ENCODE measurements at places on chromosomes 11 and 22.

- no peak for DNase-seq
These were observed 41.9 kb downstream of the ANO5 start for GRCh38 chr11:22234743-22235142.

GRCh38 chr22:36391638-36392037 lies 3.9 kb upstream of the MYH9 start:
- no peak for DNase-seq

GRCh38 chr11:9601037-9601875 lies 27.8 kb downstream of the WEE1 start:
- peak; percentile 73 for DNase-seq

GRCh38 chr11:67640021-67640757 lies 626 bp upstream of the TBX10 start:
- DNase-seq = peak; percentile 83

GRCh38 chr22:19055801-19056200 lies 66.4 kb downstream of the DGCR2 start:
- no peak for DNase-seq

DNA sequence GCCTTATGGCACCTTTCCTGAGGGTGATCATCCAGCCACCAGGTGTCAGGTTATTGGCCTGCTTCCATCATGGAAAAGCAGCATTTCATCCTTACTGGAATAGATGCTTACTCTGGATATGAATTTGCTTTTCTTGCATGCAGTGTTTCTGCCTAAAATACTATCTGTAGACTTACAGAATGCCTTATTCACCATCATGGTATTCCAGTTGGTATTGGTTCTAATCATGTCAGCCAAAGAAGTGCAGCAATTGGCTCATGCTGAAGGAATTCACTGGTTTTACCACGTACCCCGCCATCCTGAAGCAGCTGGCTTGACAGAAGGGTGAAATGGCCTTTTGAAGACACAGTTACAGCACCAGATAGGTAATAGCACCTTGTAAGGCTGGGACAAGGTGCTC lies 194.2 kb downstream of the AASDHPPT start:
- DNase-seq = no peak

DNA sequence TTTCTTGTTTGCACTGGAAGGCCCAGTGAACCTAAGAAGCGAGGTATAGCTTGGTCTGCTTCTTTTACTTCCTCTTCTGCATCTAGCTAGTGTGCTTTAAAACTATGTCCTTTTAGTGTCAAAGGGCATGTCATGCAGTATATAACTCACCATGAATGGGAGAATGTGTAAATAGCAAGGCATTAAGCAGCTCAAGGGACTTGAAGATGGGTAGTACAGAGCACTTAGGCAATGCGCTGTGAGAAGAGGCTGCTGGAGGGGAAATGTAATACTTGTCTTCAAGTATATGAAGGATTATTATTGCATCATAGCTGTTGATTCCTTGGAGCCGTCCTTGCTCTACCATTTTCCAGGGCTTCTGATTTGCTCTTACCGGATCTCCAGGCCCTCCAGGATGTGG lies 7.6 kb downstream of the MAML2 start:
- DNase-seq = no peak

- no peak for DNase-seq
These were observed 1.8 kb upstream of the SHISAL1 start for GRCh38 chr22:44314425-44315067.

DNA sequence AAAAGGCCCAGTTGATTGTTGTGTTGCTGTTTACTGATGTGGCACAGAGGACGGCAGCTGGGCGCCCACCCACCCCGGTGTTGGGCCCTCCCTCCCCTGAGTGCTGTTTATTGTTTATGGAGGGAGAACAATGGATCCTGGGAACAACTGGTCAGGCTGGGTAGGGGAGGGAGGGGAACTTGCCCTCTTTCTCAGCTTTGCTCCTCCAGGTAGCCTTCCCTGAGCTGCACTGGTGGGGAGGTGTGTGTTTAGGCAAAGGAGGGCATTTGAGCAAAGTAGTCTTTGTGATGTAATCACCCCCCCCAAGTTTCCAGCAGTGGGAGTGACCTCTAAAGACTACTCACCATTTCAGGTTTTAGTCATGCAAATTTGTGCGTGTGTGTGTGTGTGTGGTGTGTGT lies 1035.3 kb downstream of the NTM start:
- DNase-seq = no peak

DNA sequence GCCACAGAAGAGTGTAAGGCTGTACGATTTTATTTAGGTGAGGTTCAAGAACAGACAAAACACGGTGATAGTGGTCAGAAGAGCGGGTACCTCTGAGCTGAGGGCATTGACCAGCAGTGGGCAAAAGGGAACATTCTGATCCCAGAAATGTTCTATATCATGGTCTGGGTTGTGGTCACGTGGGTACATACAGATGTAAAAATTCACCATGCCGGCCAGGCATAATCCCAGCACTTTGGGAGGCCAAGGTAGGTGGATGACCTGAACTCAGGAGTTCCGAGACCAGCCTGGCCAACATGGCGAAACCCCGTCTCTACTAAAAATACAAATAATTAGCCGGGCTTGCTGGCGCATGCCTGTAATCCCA lies 31.1 kb upstream of the GCAT start:
- DNase-seq = no peak

DNA sequence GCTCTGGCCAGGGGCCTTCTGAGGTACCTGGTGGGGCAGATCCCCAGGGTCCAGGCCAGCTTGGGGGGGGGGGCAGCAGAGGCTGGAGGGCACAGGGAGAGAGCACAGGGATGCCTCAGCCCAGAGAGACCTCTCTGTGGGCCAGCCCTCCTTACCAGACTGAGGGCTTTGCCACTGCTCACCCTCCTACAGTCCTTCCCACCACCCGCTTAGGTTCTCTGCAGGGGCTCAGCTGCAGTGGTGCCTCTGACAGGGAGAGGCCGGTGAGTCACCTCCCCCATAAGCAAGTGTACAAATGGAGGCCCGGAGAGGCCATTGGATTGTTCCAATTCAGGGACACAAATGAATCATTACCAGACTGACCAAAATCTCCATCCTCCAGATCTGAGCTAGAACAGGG lies 68.1 kb upstream of the LMO1 start:
- DNase-seq = no peak

GRCh38 chr11:40029391-40029790 lies 1430.1 kb downstream of the LRRC4C start:
- no peak for DNase-seq

- no peak for DNase-seq
These were observed 93.8 kb upstream of the CLPB start for GRCh38 chr11:72528121-72528520.

DNA sequence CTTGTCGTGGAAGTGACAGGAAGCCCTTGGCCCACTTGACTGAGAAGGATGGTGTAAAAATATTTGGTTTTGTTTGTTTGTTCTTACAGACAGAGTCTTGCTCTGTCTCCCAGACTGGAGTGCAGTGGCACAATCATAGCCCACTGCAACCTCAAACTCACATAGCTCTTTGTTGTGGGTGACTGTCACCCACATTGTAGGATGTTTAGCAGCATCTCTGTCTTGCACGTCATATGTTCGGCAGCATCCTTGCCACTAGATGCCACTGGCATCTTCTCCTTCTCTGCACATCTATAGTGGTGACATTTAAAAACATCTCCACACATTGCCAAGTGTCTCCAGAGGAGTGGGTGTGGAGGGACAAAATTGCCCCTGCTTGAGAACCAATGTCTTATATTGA lies 56.8 kb downstream of the PRR5L start:
- DNase-seq = no peak
